ENCODE measurements at places on chromosomes 7 and 10.

- no peak for DNase-seq
These were observed 57.6 kb downstream of the SORBS1 start for GRCh38 chr10:95503526-95503925.

- DNase-seq: no peak
These were observed 3.6 kb downstream of the ADARB2 start for GRCh38 chr10:1733720-1734119.

DNA sequence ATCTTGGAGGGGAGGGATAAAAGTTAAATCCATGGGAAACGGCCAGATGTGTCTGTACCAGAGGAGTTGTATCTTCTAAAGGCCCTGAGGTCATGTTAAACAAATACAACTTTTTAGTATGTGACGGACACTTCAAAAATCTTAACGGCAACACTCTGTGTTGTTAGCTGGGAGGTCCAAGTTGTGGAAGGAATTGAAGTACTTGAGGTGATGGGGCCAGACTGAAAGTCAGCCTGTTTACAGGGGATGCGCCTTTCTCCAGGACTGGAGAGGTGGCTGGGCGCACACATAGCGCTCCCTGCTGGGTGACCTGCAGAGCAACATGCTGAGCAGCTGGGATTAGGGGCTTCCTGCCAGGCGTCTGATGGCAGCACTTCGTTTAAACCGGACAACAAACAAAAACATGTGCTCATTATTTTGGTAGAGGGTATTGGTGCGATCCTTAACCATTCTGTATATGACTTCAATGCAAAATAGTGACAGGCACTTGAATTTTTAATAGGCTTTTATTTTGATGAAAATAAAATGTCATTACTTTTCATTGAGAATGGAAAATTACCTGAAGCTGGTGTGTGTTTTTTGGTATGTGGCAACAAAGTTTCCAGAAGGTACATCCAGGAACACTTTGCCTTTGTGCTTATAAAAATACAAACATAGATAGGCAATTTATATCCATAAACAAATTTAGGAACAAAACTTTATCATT, 198.2 kb downstream of the MLLT10 start:
- DNase-seq: no peak

DNA sequence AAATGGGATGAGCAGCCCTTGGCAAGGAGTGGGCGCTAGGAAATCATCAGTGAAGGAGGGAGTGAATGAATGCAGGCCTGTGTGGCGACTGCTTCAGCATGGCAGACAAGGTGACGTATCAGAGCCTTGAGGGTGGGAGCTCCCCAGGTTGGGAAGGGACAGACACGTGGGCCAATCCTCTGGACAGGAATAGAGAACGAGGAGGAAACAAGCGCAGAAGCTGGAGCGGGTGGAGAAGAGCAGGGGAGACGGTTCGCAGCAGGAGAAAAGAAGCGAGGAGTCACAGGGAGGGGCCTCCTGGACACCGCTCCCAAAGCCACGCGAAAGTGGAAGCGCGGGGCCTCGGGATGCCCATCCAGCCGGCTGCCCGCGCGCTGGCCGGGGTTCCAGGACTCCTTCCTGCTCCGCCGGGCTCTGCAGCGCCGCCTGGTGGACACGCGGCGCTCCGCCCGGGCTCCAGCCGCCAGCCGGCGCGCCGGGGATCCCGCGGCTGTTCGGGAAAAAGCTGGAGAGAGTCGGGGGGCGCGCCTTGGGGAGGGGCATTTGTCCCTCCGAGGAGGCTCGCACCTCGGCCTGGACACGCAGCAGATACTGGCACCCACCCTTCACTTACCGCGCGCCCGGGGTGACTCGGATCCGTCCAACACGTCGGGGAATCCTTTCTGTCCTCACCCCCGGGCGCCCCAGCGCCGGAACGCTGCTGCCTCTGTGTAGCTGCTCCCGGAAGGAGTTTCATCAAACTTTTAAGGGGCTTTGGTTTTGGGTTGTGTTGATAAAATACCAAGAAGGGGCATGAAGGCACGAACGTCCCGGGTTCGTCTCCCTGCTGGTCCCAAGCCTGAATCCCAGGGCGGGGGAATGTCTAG, 6.3 kb downstream of the ZNF503 start:
- DNase-seq: no peak

DNA sequence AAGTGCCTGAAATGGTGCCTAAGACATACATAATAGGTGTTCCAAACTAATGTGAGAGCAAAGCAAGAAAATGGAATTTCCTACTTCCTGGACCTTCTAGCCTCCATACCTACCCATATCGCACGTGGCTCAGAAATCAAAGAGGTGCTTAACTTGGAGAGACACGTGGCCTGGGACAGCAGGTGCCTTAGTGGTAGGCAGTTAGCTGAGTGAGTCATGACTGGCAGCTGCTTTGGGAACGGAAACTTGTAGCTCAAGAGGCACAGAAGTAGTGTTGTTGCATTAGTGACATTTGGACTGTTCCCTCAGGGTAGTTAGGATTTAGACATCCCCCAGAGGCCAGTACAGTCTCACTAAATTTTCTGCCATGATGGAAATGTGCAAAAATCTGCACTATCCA, 12.0 kb upstream of the BMPER start:
- no peak for DNase-seq

DNA sequence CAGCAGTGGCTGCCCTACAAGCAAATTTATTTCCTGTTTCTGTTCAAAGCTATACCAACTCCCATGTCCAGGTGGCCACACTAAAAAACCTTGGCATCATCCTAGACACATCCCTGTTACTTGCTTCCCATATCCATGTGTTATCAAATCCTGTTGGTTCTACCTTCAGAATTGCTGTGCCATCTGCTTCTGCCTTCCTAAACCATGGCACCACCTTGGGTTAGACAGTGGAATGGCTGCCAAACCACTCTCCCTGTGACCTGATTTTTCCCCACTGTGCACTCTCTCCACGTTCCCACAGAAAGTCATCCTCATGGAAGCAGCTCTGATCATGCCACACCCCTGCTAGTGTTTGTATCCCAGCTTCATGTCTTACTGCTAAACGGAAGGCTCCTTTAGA, 697.6 kb upstream of the GALNT17 start:
- DNase-seq: peak; percentile 28

DNA sequence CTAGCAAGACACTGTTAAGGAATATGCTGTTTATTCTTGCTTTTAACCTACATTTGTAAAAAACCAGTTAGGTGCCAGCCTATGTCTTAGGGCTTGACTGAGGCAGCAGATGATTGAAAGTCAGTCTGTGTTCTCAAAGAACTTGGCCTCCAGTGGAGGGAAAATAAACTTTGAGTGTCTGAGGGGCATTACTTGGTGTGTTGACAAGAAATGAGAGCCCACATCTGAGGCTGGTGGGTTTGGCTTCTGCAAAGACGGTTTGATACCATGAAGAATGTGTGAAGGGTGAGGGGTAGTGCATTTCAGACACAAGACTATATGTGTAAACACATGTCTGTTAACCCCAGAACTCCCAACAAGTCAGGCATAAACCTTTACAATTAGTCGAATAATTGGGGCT, 28.5 kb downstream of the CCSER2 start:
- DNase-seq: no peak
